ENCODE measurements at places on chromosomes 5 and 9.

- DNase-seq, result no peak
Measured at GRCh38 chr5:120767178-120767820, 303.2 kb downstream of the PRR16 start.

GRCh38 chr5:73539730-73540129 is 25.7 kb downstream of the ANKRA2 start:
- DNase-seq, result no peak

GRCh38 chr5:171427318-171428167 is 8.1 kb downstream of the FGF18 start:
- DNase-seq, result no peak

DNA sequence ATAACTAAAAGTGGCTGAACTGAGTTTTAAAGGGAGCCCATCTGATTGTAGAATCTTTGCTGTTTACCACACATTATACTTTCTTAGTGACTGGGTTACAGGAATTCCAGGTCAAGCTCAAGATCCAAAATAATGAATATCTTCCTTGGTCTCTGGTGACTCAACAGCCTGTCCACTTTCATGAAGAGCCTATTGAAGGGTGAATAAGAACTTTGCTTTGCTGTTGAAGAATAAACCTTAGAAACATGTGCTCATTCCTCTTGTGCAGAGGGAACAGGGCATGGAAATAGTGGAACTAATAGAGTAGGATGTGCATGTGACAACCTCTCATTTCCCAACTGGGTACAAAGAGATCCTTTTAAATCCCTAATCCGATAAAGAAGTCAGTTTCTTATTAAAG is 21.4 kb downstream of the ALDH1A1 start:
- no peak for DNase-seq

DNA sequence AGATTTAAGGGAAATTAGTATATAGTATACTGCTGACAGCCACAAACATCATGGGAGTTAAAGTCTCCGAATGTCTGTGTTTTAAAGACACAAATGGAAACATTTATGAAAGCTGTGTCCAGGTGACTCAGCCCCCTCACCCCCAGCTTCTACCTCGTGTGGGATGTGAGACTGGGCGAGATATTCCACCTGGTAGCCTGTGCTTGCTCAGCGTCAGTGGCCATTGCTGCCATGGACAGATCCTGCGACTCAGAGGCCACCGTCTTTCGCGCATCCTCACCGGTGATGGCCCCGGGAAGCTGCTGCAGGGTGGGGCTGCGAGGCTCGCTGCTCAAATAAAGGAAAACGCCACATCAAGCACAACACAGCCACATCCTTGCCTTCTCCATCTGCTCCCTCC is 31.2 kb upstream of the EXOC3 start:
- no peak for DNase-seq

All from HFF-Myc (cell line).